ENCODE measurements at places on chromosomes 3 and 15.
A peak's percentile ranks its signal among the peaks of the same experiment; 100 is the strongest.

- no peak for DNase-seq
These were observed 11.5 kb downstream of the TATDN2 start for GRCh38 chr3:10259798-10260197.

- DNase-seq: peak; percentile 15
These were observed 175.8 kb downstream of the FOXB1 start for GRCh38 chr15:60179786-60180391.

DNA sequence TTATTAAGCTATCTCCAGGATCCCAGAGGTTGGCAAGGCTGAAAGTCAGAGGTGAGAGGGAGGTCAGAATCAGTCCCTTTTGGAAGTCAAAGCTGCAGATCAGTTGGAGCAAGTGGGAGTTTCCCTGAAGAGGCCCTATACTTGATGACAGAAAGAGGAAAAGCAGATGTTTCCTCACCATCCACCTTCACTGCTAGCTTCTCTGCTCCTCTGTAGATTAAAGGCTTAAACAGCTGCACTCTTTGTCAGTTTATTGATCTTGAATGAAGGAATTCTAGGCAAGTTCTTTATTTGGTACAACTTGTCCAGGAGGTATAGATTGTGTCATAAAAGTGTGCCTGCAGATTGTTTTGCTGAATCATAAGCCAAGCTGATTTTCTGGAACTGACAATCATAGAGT lies 408.2 kb upstream of the TGFBR2 start:
- no peak for DNase-seq

GRCh38 chr3:13148126-13148525 lies 74.9 kb upstream of the IQSEC1 start:
- DNase-seq: no peak

- no peak for DNase-seq
These were observed 299.7 kb upstream of the LMCD1 start for GRCh38 chr3:8201886-8202285.

DNA sequence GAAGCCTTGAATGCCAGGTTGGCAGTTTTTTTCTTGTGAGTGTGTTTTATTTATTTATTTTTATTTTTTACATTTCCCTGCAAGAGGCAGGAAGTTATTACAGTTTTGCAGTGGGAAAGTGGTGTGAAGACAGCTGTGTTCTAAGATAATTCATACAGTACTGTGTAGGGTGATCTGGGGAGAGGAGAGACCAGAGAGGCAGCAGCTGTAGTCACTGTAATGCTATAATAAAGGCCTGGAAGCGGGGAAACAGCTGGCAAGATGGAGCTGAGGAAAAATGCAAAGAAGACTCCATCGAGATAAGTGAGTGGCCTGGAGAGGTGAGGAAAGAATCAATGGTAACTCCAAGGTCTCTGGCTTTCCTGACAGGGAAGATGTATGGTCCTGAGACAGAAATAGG lies 23.1 kb downstream of the CNTN3 start:
- no peak for DNase-seq

DNA sequence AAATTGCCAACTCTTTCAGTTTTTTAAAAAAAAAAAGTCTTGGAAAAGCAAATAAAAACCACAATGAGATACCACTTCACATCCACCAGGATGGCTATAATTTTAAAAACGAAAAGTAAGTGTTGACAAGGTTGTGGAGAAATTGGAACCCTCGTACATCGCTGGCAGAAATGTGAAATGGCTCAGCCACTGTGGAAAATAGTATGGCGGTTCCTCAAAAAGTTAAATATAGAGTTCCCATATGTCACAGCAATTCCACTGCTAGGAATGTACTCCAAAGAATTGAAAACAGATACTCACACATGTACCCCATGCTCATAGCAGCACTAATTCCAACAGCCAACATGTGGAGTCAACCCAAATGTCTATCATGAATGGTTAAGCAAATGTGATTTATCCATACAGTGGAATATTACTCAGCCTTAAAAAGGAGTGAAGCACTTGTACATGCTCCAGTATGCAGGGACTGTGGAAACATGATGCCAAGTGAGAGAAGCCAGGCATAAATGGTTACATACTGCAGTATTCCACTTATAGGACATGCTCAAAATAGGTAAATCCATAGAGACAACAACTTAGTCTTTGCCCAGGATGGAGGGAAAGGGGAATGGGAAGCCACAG lies 73.8 kb upstream of the PCSK6 start:
- no peak for DNase-seq

- no peak for DNase-seq
These were observed 1.5 kb upstream of the SKIL start for GRCh38 chr3:170355738-170356595.
